Activated naive CD4-positive, alpha-beta T cell (primary cell): ENCODE measurements at places on chromosomes 5 and 9.

GRCh38 chr9:88741335-88741734, 206.4 kb downstream of the NXNL2 start:
- DNase-seq = no peak

DNA sequence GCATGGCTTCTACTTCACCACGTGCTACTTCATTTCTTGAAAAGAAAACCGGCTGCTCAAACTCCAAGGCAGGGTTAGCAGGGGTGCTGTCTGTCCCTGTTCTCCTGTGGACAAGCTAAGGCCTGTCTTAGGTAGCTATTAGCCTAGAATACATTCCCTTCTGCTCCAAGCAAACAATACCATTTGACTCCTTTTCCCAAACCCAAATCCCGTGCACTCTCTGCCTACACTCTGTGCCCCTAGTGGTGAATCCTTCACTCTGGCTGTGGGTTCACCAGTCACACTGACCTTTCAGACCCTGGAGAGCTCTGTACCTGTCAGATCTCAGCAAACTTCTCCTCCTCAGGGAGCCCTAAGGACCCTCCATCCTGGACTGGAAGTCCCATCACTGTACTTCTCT, 211.6 kb downstream of the SLIT3 start:
- DNase-seq = no peak

DNA sequence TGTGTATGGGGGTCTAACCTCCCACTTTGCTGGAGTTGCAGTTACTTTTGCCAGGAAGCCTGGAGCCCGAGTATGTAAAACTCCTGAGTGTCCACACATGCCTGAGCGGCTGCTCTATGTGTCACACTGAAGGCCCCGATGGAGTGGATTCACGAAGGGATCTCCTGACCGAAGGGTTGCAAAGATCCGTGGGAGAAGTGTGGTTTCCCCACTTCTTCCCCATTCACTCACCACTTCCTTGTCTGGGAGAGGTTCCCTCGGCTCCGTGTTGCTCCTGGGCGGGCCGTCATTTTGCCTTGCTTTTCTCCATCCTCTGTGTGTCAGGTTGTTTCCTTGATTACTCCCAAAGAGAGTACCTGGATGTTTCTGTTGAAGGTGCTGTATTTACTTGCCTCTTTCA, 16.2 kb upstream of the IL3 start:
- no peak for DNase-seq

DNA sequence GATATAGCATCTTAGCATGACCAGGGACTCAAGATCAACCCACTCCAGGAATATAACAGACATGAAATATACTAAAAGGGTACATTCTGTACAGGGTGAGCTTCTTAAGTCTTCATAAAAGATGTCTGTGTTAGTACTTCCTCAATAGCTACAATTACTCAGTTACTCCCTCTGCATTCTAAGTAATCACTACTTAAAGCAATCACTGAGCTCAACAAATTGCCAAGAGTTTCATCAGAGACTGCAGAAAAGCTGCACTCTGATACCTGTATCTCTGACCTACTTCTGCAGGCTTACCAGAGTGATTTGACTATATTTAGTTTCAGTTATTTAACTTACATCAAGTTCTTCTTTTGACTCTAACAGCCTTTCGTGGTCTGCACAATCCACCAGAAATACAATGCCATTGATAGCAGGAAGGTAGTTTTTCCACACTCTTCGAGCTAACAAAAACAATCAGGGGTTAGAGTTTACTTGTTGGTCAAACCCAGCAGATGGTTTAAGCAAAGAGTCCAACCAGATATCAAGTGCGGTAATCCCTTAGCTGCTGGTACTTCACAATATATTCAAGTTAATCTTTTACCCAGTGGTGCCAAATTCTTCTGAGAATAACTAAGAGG, 23.3 kb downstream of the SAR1B start:
- DNase-seq = no peak

GRCh38 chr5:21140987-21141386, 1153.0 kb upstream of the CDH18 start:
- DNase-seq = no peak

- DNase-seq = no peak
Observed at GRCh38 chr5:91140657-91141056, 242.5 kb downstream of the ARRDC3 start.

GRCh38 chr5:40680741-40681362, 1.1 kb downstream of the PTGER4 start:
- DNase-seq = peak; percentile 18

GRCh38 chr9:136851941-136852663, at the start of gene MAMDC4:
MAMDC4 (plus strand) TSS chr9:136852346; CDS start chr9:136852417, 71 bp downstream.
- DNase-seq = no peak

DNA sequence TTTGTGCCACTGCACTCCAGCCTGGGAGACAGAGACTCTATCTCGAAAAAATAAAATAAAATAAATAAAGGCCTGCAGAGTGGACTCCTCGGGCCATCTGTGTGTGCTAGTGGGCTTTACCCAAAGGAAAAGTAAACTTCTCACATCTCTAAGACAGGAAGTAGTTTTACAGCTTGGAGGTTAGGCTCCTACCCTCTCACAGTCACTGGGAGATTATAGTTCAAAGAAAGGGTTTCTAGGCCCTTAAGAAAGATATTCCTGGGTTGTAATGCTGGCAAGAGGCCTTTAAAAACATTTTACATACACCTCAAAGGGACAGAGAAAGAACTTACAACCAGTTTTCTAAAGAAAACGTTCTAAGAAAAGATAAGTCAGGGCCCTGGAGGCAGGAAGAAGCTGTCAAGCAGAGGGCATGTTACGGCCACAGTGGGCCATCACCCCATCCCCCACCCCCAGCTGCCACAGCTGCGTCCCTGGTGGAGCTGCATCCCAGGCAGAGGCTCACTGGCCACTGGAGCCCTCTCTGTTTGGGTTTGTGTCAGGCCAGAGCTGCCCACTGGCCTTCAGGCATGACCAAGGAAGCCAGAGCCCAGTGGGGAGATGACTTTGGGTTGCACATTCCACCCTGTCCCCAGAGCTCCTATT, 78.1 kb upstream of the CDK20 start:
- DNase-seq = no peak

- DNase-seq = no peak
Observed at GRCh38 chr9:3330792-3331420, 194.9 kb downstream of the RFX3 start.

- no peak for DNase-seq
Observed at GRCh38 chr5:54022223-54022622, 288.1 kb downstream of the ARL15 start.

GRCh38 chr9:131257266-131258025, 18.9 kb downstream of the FAM78A start:
- DNase-seq = no peak
